A549 treated with AZD2906 at 1 μM for 4 hours (cell line): ENCODE measurements at places on chromosomes 13 and 19. TPM values are rescaled to one million over a fixed set of nuclear protein-coding genes. Genes with fewer than 3 reads are reported as not detected.

The ACER1 gene
- total RNA-seq: not detected in 5 replicates

The BORA gene
- total RNA-seq: 6.6 to 9.4 TPM (median 7.2 TPM) in 5 replicates

The ERVK3-1 gene
- total RNA-seq: 89.5 to 102 TPM (median 92.6 TPM) in 5 replicates

The SMIM44 gene
- not detected in 5 replicates for total RNA-seq

The ERICH4 gene
- total RNA-seq: not detected in 5 replicates

The CGB1 gene
- not detected in 5 replicates for total RNA-seq

The SMIM17 gene
- total RNA-seq: 0.08 to 0.11 TPM in 2 of 5 replicates, not detected in the others

The APOC1 gene
- 110 to 119 TPM (median 111 TPM) in 5 replicates for total RNA-seq

The ZNF93 gene
- total RNA-seq: not detected in 5 replicates

The CYP2S1 gene
- 16.4 to 23.3 TPM (median 19.4 TPM) in 5 replicates for total RNA-seq

The MEDAG gene
- 0.13 to 0.36 TPM (median 0.32 TPM) in 5 replicates for total RNA-seq

The C1QTNF9B gene
- total RNA-seq: 0.05 TPM in 1 of 5 replicates, not detected in the others

The THSD1 gene
- total RNA-seq: 5.4 to 6.7 TPM (median 6.0 TPM) in 5 replicates

The PCDH20 gene
- total RNA-seq: not detected in 5 replicates

The CBARP gene
- 2.7 to 5.1 TPM (median 4.3 TPM) in 5 replicates for total RNA-seq

The HPN gene
- total RNA-seq: 0.08 to 0.11 TPM (median 0.09 TPM) in 5 replicates

The ACP5 gene
- 0.14 to 0.39 TPM (median 0.22 TPM) in 5 replicates for total RNA-seq

The NOVA2 gene
- total RNA-seq: 0.77 to 1.3 TPM (median 1.3 TPM) in 5 replicates

The ZNF560 gene
- total RNA-seq: not detected in 5 replicates

The RCBTB2 gene
- 1.0 to 1.3 TPM (median 1.1 TPM) in 5 replicates for total RNA-seq

The NLRP4 gene
- total RNA-seq: 0.02 TPM in 1 of 5 replicates, not detected in the others

The ZNF90 gene
- not detected in 5 replicates for total RNA-seq

The ZMYM5 gene
- total RNA-seq: 5.3 to 6.3 TPM (median 5.7 TPM) in 5 replicates

The MBD3L5 gene
- not detected in 5 replicates for total RNA-seq

The OR10H1 gene
- not detected in 5 replicates for total RNA-seq

The MAST1 gene
- 1.4 to 2.1 TPM (median 1.6 TPM) in 5 replicates for total RNA-seq

The C13orf42 gene
- total RNA-seq: not detected in 5 replicates

The CYP2A7 gene
- not detected in 5 replicates for total RNA-seq

The SLC44A2 gene
- 7.4 to 9.4 TPM (median 9.0 TPM) in 5 replicates for total RNA-seq

The WBP4 gene
- 8.0 to 10.6 TPM (median 8.4 TPM) in 5 replicates for total RNA-seq

The GAPDHS gene
- total RNA-seq: 0.08 to 0.14 TPM (median 0.10 TPM) in 5 replicates

The SIGLEC10 gene
- total RNA-seq: 0.02 to 0.03 TPM in 2 of 5 replicates, not detected in the others

The C19orf73 gene
- total RNA-seq: 0.91 to 2.0 TPM (median 1.6 TPM) in 5 replicates

The LILRA2 gene
- not detected in 5 replicates for total RNA-seq

The ICAM4 gene
- 0.08 to 0.12 TPM (median 0.11 TPM) in 4 of 5 replicates, not detected in the other for total RNA-seq

The IGLON5 gene
- 0.05 to 0.12 TPM (median 0.08 TPM) in 5 replicates for total RNA-seq

The ZNF112 gene
- 1.6 to 2.3 TPM (median 1.8 TPM) in 5 replicates for total RNA-seq

The ZNF880 gene
- total RNA-seq: 0.63 to 1.5 TPM (median 0.81 TPM) in 5 replicates

The SLC7A9 gene
- 0.13 to 0.43 TPM (median 0.31 TPM) in 5 replicates for total RNA-seq

The DZIP1 gene
- 10.6 to 12.3 TPM (median 11.6 TPM) in 5 replicates for total RNA-seq

The FFAR1 gene
- total RNA-seq: 0.02 to 0.06 TPM (median 0.03 TPM) in 4 of 5 replicates, not detected in the other

The NLRP7 gene
- total RNA-seq: 0.01 to 0.13 TPM (median 0.02 TPM) in 3 of 5 replicates, not detected in the others

The CDC37 gene
- total RNA-seq: 154 to 196 TPM (median 180 TPM) in 5 replicates

The TEX101 gene
- not detected in 5 replicates for total RNA-seq

The KCNN1 gene
- total RNA-seq: 0.28 to 0.92 TPM (median 0.65 TPM) in 5 replicates

The BLOC1S3 gene
- total RNA-seq: 27.5 to 36.7 TPM (median 32.6 TPM) in 5 replicates

The UBXN6 gene
- total RNA-seq: 39.6 to 66.9 TPM (median 60.1 TPM) in 5 replicates

The MBD3L3 gene
- total RNA-seq: not detected in 5 replicates

The KANK3 gene
- total RNA-seq: 5.6 to 7.6 TPM (median 7.1 TPM) in 5 replicates

The FAAP24 gene
- 13.4 to 16.0 TPM (median 13.6 TPM) in 5 replicates for total RNA-seq

The ZNF700 gene
- 0.21 to 0.31 TPM (median 0.24 TPM) in 5 replicates for total RNA-seq

The PBX4 gene
- total RNA-seq: 0.93 to 2.3 TPM (median 2.2 TPM) in 5 replicates

The CCL25 gene
- total RNA-seq: not detected in 5 replicates

The MTMR6 gene
- total RNA-seq: 7.6 to 10.3 TPM (median 8.8 TPM) in 5 replicates

The RNF126 gene
- total RNA-seq: 54.8 to 75.9 TPM (median 73.1 TPM) in 5 replicates
